ENCODE measurements at places on chromosomes 6 and 20.

DNA sequence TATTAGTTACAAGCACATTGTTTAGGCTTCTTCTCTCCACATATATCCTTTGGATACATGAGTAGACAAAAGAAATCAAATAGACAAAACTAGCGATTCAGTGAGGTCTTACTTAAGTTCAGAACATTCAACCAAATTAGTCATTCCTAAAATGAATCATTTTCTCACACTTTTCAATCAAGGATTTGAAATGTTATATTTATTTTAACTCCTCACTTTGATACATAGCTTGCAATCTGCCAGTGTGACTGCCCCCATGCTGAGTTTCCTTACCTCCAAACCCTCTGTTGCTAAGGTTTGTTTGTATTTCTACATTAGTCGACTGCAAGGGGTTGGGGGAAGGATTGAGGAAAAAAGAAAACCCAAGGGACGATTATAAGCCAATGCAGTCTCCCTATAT is 3.5 kb upstream of the MOXD1 start:
- DNase-seq: no peak

GRCh38 chr6:14775528-14775927 is 470.3 kb upstream of the JARID2 start:
- no peak for DNase-seq

DNA sequence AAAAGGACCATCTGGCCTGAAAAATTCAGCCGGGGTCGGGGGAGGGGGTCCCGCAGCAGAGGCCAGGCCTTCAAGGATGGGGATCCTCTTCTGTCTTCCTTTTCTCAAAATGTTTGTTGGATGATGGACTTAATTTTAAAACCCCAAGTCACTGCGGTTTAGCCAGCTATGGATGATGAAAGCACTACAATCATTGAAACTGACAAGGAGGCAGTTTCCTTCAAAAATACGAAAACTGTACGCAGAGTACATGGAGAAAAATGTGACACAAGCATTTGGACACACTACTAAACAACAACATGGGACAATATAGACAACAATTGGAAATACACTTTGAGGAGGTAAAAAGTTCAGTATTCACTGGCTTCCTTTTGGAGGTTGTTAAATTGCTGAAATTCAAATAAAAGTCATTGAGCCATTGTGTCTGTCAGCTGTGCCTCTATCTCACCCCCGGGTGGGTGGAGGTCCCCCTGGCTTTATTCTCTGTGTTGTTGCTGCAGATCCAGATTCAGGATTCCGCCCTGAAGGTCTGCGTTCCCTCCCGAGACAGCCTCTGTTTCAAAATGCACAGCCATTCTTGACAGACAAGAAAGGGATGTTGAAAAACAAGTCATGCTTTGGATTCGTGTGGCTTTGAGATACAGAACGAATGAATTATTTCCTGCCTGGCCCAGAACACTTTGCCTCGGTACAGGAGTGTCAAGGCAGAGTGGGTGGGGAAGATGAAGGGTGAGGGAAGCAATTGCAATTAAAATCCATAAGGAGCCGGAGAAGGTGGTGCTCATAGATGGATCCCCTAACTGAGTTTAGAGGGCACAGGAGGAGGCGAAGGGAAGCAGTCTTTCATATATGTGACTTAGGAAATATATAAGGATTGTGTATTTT is 118.2 kb downstream of the TTLL2 start:
- DNase-seq: no peak

- DNase-seq: no peak
Observed at GRCh38 chr6:1406306-1407072, 17.1 kb downstream of the FOXF2 start.

GRCh38 chr20:719816-720215 is 44.2 kb upstream of the SCRT2 start:
- DNase-seq: no peak

DNA sequence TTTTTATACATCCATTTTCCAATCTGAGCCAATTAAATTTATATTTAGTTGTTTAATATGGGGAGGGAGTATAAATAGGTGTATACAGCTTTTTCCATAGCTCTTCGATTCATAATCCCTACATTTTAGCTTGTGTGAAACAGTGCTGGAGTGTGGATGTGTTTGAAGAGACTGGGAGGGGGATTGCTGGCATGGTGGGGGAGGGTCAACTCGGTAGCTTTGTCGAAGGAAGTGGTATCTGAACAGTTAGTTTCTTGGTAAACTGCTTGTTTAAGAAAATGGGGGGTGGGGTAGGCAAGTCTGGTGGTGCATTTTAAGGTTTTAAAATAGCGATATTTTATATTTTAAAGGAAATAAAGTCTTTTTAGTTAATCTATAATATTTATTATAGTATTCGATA is 1.4 kb upstream of the LIN28B start:
- DNase-seq: no peak

- DNase-seq: no peak
Observed at GRCh38 chr6:106799031-106799894, 169.9 kb downstream of the QRSL1 start.

DNA sequence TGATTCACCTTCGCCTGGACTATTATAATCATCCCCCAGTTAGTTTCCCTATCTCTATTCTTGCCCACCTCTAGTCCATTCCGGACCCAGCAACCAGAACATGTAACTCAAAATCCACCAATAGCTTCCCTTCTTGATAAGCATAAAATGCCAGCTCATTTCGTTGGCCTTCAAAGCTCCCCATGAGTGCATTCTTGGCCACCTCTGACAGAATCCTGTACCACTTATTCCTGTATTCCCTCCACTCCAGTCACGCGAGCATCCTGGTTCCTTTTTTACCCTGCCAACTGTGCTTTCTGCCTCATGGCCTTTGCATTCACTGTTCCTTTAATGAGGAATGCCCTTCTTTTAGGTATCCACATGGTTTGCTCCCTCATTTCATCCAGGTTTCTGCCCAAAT is 36.7 kb downstream of the CYP24A1 start:
- DNase-seq: no peak

DNA sequence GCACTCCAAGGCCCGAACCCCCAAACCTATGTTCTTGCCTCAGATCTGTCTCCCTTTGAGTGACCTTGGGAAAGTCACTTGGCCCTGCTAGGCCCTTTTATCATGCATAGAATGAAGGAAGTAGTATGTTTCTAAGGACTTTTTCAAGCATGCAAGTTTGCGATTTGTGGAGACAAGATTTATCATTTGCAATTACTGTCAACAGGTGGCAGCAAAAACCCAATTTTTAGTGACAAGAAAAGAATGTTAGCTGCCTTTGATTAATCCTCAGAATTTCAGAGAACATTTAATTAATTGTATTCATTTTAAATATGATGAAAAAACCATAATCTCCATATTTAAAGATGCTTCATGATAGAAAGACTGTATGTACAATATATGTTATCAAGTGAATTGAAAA is 28.3 kb upstream of the PREP start:
- DNase-seq: no peak

- DNase-seq: no peak
Observed at GRCh38 chr20:33280000-33280680, 2.9 kb upstream of the BPIFB1 start.
